Stimulated activated CD4-positive, alpha-beta T cell treated with anti-CD3 and anti-CD28 coated beads, TNF-alpha, amount 100 ng/mL, for 1 hour (primary cell): ENCODE measurements at places on chromosomes 5 and 9.

- DNase-seq = no peak
These were observed 4.1 kb downstream of the AKNA start for GRCh38 chr9:114383521-114384231.

- no peak for DNase-seq
These were observed 14.2 kb downstream of the IL4 start for GRCh38 chr5:132687995-132688394.

- no peak for DNase-seq
These were observed 10.0 kb upstream of the SEPTIN8 start for GRCh38 chr5:132787076-132787475.

DNA sequence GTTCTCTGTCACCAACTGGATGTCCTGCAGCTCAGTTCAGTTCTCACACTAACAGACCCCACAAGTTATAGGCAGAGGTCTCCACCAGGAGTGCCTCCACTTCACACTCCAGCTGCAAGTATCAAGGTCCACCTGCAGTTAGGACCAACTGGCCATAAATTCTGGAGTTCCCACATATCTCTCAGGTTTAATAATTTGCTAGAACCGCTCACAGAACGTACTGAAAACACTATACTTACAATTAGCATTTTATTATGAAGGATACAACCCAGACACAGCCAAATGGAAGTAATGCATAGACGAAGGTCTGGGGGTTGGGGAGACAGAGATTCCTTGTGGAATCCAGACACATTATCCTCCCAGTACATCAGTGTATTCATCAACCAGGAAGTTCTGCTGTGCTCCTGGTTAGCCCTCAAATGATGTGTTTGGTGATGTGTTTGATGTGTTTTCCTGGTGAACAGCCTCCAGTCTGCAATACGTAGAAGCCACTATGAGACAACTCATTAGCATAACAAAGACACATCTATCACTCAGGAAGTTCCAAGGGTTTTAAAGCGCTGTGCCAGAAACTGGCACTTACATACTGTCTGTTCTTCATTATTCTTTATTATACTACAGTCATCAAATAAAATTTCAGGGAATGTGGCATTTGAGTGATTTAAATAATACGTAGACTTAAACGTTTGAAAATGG, 25.4 kb downstream of the OGN start:
- DNase-seq = no peak

DNA sequence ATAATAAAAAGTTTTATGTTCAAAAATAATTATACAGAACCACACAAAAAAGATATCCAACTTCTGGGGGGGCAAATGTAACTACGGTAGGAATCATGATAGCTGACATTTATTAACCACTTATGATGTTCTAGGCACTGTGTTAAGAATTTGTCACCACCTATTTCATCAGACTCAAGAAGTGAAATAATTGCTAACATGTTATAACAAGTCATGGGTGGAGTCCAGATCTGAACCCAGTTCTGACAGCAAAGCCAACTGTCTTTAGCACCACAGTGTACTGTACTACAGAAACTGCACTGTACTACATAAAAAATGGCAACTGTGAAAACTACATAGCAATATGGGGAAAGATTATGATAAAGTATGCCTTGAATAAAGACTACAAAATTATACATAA, 3.0 kb upstream of the SAP30L start:
- no peak for DNase-seq

GRCh38 chr9:5749306-5749705, 83.6 kb downstream of the ERMP1 start:
- DNase-seq = no peak
